Fibroblast of upper back skin (primary cell): ENCODE measurements at places on chromosomes 6 and 20.

DNA sequence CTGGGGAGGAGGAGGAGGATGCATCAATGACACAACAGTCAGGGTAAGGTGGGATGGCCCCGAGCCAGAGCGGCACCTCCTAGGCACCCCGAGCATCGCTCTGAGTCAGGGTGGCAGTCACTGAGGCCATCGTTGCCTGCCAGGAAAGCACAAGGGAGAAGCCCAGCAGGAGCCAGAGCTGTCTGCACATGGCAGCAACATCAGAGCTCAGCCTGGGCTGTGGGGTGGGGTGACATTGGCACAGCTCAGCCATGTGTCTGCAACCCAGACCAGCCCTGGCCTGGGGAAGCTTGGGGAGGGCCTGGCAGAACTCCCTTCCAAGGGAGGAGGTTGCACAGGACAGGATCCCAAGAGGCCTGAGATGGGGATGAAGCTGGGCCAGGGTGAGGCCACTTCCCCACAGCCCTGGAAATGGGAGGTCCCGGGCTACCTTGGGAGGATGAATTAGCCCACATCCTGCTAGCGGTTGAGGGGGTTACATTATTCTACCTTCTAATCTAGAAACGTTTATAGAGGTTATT, 255.6 kb downstream of the MAFB start:
- DNase-seq = no peak

- DNase-seq = no peak
Observed at GRCh38 chr20:25055711-25056495, 2.0 kb downstream of the ACSS1 start.

DNA sequence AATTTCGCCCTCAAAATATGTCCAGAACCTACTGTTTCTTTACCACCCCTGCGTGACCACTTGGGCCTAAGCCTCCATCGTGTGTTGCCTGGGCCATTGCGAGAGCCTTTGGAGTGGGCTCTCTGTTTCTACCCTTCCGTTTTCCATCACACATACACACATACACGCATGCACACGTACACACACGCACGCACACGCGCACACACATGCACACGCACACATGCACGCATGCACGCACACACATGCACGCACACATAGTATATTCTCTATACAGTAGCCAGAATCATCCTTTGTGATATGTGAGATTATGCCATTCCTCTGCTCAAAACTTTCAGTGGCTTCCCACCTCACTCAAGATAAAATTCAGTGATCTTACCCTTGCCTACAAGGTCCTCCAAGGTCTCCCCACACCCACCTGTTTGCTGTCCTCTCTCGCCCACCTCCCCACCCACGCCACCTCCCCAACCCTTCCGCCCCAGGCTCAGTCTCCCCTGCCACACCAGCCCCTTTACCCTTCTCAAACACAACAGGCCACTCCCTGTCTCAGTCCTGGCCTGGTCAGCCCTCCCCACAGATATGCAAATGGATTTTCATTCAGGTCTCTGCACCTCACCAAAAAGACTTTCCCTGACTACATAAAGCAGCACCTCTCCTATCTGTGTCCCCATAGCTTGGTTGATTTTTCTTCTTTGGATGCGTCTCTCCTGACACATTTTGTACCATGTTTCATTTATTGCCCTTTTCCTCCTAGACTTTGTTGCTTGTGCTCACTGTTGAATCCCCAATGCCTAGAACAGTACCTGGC, 559.6 kb downstream of the CD83 start:
- no peak for DNase-seq

- no peak for DNase-seq
Observed at GRCh38 chr20:31972471-31973021, 4.6 kb downstream of the XKR7 start.

DNA sequence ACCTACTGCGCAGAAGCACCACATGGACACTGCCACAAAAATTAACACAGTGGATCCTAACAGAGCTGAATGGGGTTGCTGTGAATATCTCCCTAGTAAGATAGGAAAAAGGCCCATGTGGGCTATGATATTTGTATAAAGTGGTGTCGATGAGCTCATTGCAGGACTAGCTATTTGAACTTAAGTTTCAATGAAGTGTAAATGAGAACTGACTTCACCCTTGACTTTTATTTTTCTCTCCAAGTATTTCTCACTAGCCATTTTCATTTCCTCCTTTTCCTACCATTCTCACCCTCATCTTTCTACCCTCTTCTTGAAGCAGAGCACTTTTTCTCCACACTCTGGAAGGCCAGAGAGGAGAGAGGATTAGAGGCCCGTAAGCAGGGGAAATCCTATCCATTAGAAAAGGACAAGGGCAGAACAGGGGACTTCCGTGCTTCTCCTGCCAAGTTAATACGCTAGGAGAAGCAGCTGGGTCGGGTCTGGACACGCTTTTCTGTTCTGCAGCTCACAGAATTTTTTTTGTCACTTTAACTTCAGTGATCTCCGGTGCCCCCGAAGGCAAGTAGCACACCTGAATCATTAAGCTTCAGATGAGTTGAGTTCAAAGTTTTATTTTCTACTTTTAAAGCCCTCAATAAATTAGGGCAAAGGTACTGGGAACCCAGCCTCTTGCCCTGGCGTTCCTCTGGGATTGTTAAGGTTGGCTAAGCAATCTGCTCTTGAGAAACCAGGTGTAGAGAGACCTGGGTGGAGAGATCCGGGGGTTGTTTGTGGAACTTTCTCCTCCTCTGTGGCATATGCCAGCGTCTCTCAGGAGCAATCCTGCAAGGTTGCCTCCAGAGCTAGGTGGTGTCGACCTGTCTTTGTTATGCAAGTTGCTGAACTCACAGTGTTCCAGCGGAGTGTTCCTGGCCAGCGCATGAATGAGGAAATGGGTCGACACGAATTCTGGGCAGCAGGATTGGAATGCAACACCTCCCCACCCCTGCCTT, 56.2 kb upstream of the ARID1B start:
- DNase-seq = no peak

DNA sequence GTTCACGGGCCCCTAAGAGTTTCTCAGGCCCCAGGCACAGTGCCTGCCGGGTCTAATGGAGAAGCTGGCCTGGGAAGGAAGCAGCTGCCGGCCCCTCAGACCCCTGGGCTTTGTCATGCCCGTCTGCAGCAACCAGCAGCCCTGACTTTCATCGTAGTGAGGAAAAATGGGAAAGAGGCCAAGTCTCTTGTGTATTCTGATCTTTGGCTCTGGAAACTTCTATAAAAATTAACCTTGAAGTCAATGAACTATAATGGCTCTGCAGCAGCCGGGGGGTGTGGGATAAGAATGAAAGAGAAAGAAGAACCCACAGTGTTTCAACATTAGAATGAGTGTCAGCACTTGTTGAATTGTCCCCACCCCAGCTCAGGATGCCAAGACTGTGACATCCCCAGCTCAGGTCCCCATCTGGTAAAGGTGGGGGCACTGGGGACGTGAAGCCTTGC, 12.9 kb downstream of the TGM2 start:
- DNase-seq = peak; percentile 31

DNA sequence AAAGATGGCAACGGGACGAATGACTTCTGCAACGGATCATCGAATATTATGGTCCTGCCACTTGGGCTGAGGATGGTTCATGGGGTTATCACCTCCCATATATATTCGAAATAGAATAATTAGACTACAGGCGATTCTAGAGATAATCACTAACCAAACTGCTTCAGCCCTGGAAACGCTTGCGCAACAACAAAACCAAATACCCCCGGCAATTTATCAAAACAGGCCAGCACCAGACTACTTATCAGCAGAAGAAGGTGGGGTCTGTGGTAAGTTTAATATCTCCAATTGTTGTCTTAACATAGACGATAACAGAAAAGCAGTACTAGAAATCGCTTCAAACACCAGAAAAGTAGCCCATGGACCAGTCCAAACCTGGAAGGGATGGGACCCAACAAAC, 31.0 kb upstream of the ULBP3 start:
- no peak for DNase-seq

GRCh38 chr6:110822249-110822648, 7.0 kb upstream of the CDK19 start:
- DNase-seq = peak; percentile 47

- peak; percentile 87 for DNase-seq
Observed at GRCh38 chr6:63740709-63741108, 105.1 kb downstream of the PHF3 start.

DNA sequence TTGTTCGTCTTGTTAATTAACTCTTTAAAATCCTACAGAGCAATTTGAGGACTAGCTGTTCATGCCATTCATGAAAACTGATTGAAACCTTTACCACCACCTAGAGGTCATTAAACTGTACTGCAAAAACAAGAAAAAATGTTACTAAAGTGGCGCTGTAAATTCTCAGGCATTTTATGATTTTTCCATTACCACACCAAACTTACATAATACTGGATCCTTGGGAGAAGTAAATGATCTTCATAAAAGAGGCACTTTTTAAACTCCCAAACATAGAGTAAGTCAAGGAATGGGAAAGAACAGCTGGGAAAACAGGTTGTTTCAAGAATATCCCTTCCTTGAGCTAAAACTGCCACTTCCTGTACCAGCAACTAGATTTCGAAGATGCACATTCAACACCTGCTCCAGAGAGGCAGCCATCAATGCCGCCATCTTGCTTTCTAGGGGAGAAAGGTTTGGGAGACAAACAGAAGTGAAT, 54.3 kb downstream of the MYLIP start:
- peak; percentile 49 for DNase-seq

DNA sequence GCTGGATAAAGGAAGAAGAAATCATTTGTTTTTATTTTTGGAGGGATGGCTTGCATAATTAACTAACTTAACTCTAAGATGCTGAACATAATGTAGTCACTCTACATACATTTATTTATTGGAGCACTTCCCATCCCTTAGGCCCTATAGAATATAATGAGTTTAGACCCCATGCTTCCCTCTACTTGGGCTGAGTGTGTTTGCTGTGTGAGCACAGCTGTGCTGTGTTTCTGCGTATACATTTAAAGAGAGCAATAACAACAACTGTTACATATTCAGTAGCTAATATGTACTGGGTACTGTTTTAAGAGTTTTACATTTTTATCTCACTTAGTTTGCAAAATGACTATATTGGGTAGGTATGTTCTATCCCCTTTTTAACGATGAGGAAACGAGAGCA, 736.6 kb upstream of the NRSN1 start:
- no peak for DNase-seq

GRCh38 chr20:44532259-44532980, 10.6 kb upstream of the SERINC3 start:
- no peak for DNase-seq

- no peak for DNase-seq
Observed at GRCh38 chr6:139249395-139249794, 42.4 kb downstream of the TXLNB start.

GRCh38 chr6:34656378-34657036, 40.1 kb downstream of the ILRUN start:
- peak; percentile 38 for DNase-seq

- no peak for DNase-seq
Observed at GRCh38 chr6:139568151-139568955, 193.9 kb upstream of the CITED2 start.

DNA sequence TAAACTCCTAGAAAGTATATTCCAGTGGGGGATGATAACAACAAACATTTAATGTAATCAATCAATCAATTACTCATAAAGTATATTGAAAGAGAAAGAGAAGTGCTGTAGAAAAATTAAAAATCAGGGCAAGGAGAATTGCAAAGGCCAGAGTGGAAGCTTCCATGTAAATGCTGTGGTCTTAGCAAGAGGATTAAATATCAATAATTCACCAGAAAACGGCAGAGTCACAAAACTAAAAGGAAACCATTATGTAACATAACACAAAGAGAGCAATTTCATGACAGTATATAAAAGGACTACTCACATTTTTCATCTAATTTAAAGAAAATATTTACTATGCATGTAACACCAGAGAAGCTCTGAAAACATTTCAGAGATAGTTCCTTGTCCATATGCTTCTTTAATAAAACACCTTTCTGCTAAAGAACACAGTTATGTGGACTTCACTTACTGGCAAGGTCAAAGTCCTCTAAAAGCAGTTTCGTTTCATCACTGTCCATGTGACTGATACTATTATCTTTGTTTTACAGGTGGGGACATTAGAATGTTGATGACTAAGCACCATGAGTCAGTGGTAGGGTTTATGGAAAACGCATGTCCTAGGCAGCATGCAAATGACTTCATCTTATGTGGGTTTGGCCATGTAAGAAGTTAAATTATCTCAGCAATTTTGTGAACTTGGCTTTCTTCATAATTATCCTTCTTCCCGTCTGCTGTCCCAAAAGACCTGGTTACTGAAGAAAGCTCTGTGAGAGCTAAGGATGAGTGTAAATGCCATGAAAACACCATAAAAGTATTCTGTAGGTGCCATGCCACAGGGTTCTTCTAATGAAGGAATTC, 185.8 kb upstream of the TENT5A start:
- peak; percentile 96 for DNase-seq

GRCh38 chr6:113959235-113959634, 11.7 kb downstream of the HDAC2 start:
- no peak for DNase-seq

DNA sequence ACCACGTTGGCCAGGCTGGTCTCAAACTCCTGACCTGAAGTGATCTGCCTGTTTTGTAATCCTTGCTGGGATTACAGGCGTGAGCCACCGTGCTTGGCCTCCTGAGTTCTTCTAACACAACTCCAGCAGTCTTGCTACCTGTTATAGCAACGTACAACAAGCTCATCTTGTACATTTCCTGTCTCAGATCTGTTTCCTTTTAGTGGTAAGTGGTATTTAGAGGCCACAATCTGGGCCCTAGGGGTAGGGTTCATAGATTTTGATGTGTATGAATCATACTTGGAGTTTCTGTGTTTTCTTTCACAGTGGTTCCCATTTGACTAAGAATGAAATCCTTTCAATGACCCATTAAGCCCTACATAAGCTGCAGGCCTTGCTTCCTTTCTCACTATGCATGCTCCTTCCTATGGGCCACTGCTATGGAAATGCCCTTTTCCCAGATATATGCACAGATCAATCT, 27.1 kb upstream of the SYNCRIP start:
- DNase-seq = peak; percentile 58

- DNase-seq = peak; percentile 77
Observed at GRCh38 chr6:135212935-135213334, 31.8 kb downstream of the MYB start.

- DNase-seq = peak; percentile 37
Observed at GRCh38 chr6:131729550-131729949, 18.7 kb upstream of the CTAGE9 start.

DNA sequence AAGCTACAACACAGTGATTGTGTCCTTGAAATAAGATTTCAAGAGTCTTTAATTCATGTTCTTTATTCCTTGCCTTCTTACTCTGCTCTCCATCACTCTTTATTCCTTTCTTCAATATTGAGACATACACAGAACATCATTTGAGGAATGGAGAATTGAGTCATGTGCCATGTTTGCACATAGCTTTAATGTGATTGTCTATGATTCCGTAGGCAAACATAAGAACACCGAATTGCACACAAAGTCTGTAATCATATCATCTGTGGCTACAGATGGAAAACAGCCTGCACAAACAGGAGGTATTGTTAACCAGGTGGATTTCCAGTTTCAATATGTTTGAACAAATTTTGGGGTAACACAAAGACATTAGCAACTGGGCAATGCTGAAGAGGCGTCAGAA, 571.6 kb upstream of the GJE1 start:
- DNase-seq = no peak

DNA sequence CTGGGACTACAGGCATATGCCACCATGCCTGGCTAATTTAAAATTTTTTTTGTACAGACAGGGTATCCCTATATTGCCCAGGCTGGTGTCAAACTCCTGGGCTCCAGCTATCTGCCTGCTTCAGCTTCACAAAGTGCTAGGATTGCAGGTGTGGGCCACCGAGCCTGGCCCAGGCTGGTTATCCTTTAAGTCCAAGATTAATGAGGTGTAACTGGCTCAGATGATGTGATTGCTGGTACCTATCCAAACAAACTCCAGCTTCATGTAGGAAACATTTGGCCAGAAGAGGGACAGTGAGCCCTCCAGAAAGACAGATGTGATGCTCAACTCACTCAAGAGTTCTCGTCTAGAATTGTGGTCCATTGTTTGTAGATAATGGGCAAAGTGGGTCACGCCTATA, 9.2 kb upstream of the ZNF318 start:
- no peak for DNase-seq
